Endothelial cell of umbilical vein (primary cell): ENCODE measurements at places on chromosomes 12 and 14.

- no peak for DNase-seq
These were observed 44.0 kb downstream of the TRAFD1 start for GRCh38 chr12:112169161-112169872.

GRCh38 chr12:105887131-105887530, 251.6 kb downstream of the NUAK1 start:
- DNase-seq, result no peak

DNA sequence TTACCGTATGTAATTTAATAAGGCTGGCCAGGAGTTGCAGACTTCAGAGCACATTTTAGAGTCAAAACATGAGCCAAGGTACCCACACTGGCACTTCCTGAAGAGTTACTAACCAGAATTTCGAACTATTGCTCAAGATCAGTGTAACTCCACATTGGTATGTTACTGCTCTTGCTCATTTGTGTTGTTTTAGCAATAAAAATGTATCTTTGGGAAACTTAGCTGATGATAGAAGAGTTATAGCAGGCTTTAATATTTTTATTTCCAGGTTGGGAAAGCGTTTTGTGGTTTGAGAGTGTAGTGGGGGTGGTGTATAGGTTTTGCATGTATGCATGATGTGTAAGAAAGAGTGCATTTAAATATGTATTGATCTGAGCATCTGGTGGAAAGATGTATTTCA, 96.6 kb downstream of the SCN8A start:
- no peak for DNase-seq

DNA sequence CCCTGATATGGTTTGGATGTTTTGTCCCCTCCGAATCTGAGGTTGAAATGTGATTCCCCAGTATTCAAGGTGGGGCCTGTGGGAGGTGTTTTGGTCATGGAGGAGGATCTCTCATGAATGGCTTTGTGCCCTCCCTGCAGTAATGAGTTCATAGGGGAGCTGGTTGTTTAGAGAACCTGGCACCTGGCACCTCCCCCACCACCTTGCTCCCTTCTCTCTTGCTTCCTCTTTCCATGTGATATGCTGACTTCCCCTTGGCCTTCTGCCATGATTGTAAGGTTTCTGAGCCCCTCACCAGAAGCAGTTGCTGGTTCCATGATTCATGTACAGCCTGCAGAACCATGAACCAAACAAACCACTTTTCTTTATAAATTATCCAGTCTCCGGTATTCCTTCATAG, 32.6 kb downstream of the CD163L1 start:
- DNase-seq, result no peak

DNA sequence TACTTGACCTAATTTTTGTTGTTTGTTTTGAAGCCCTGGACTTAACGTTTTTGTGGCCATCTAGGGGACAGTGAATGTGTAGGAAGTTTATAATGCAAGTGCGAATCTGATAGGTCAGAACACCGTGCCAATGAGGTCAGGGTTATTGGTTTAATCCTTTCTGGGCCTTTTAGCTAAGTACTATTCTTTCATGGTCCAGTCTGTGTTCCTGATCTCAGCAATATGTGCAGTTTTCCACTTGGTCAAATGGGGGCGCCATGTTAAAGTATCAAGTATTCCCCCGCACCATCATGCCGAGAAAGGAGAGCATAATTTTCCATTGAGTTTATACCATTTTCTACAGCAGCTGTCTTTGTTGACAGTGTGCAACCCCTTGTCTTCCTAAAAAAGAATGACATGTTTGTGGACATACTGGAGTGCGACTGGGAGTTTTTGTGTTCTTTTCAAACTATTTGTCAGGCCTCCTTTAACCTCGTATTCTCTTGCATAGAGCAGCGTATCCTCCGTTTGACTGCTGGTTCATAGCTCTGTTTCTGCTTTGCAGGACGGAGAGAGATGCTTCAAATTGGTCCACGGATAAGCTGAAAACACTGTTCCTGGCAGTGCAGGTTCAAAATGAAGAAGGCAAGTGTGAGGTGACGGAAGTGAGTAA, 1.3 kb downstream of the AHSA1 start:
- DNase-seq, result peak; percentile 84

DNA sequence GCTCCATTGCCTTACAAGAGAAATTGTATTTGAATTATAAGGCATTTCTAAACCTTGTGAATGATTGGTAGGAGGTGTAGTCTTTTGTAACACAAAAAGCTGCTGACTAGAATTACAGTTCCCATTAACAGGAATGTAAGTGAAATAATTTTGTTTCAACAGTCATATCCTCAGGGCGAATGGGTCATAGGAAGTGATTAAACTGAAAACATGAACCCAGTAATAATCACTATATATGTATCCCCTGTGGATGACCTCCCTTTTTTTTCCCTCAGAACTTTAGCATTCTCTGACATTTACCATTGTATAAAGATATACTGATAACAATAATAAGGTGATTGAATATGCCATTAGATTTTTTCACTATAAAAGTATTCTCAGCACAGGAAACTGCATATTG, 312.3 kb downstream of the ATP23 start:
- DNase-seq, result peak; percentile 76

DNA sequence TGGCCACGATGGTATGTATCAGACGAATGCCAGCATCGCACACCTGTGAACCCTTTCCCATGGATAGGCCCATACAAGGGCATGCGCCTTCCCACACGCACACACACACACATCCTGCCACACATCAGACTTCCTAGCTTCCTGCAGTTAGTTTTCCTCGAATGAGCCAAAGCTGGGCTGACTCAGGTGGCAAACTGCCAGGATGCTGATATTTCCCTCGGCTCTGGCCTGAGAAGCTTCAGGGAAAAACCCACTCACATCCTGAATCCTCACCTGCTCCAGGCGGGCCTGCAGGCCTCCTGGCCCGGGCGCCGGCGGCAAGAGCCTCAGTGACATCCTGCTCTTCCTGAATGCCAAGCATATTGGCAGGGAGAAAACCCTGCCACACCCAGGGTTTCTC, 22.4 kb downstream of the CALM1 start:
- DNase-seq, result peak; percentile 100

DNA sequence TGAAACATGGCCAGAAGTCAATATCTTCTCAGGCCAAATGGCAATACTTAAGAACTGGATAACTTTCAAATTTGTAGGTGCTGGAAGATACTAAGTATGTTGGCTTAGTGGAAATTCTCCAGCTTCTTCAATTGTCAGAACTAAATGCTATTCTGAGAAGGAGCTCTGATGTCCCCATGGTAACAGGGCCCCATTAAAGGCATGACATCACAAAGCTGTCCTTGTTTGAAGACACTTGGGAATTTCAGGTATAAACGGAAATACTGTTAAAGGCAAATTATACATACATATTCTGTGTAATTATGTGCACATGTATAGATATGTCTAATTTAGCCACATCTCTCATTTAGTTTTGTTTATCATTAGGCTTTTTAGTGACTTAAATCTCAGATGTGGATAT, 210.0 kb upstream of the SEL1L start:
- DNase-seq, result no peak

DNA sequence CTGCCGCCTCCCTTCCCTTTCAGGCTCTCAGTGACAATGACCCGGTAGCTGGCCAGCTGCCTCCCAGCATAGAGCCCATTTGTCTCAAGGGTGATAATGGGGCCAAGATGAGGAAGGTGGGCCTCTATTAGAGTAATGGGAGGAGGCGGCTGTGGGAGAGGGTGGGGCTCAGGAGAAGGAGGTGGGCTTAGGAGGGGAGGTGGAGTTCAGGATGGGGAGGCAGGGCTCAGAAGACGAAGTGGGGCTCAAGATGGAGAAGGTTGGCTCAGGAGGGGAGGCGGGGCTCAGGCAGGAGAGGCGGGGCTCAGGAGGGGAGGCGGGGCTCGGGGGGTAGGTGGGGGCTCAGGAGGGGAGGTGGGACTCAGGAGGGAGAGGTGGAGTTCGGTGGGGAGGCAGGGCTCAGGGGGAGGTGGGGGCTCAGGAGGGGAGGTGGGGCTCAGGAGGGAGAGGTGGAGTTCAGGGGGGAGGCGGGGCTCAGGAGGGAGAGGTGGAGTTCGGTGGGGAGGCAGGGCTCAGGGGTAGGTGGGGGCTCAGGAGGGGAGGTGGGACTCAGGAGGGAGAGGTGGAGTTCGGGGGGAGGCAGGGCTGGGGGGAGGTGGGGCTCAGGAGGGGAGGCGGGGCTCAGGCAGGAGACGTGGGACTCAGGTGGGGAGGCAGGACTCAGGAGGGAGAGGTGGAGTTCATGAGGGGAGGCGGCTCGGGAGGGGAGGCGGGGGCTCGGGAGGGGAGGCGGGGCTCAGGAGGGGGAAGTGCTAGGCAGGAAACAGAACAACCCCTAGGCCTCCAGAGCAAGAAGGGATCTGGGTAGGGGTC, 36.8 kb downstream of the IQSEC3 start:
- no peak for DNase-seq

DNA sequence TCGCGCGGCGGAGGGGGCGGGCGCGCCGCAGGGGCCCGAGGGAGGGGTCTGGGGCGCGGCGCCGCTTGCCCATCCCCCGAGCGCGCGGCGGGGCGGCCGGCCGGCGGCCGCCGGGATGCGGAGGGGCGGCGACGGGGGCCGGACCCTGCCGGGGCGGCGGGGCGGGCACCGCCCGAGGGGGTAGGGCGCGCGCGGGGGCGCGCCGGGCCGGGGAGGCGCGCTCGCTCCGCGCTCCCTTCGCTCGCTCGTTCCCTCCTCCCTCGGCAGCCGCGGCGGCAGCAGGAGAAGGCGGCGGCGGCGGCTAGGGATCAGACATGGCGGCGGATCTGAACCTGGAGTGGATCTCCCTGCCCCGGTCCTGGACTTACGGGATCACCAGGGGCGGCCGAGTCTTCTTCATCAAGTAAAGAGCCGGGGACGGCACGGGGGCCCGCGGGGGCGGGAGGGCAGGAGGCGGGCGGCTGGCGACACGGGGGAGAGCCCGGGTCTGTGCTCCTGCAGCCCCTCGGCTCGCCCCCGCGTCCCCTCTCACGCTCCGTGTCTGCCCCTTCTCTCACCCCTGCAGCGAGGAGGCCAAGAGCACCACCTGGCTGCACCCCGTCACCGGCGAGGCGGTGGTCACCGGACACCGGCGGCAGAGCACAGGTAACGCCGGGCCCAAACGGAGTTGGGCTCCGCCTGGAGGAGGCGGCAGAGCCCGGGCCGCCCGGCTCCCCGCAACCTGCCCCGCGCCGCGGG, at the start of gene PLEKHA5:
PLEKHA5 (plus strand) TSS at position 248 of the 738 bp plus-strand sequence; CDS start at position 315, 67 bp downstream.
- peak; percentile 31 for DNase-seq

GRCh38 chr12:92224685-92225331, 79.2 kb upstream of the BTG1 start:
- peak; percentile 56 for DNase-seq

DNA sequence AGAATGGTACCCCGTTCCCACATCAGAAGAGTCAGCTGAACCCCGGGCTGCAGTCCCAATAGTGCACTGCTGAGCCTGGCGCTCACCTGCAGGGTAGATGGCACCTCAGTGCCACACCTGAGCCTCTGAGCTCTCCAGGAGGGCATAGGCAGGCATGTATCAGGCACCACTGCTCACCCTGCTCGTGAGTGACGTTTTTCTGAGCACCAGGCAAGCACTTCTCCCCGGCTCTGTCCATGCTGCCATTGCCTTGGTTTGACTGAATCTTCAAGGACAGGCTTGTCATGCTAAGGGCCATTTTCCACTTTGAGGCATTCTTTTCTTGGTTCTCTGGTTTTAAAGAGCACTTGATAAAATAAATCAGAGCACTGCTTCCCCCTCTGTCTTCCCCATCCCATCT, 161.6 kb upstream of the PRMT8 start:
- no peak for DNase-seq

DNA sequence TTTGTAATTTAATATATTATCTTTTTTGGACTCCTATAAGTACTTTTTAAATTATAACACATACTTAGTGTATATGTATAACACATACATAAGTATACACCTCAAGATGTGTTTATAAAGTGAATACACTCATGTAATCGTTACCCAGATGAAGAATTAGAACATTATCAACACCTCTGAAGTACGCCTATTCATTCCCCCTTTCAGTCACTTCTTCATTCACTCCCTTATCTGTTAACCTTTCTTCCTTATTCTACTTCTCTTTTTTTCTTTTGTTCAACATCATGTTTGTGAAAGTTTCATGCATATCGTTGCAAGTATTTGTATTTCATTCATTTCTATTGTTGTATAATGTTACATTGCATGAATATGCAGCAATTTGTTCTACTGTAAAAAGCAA, 98.5 kb downstream of the ARID2 start:
- no peak for DNase-seq
